ENCODE measurements at places on chromosomes 3 and 15.

GRCh38 chr15:31458596-31459399 lies 132.2 kb downstream of the KLF13 start:
- no peak for DNase-seq

GRCh38 chr15:69393831-69394491 lies 20.2 kb upstream of the KIF23 start:
- no peak for DNase-seq

GRCh38 chr15:60534546-60534945 lies 55.6 kb upstream of the ICE2 start:
- DNase-seq, result no peak

- DNase-seq, result no peak
These were observed 13.1 kb downstream of the MME start for GRCh38 chr3:155093261-155093660.

DNA sequence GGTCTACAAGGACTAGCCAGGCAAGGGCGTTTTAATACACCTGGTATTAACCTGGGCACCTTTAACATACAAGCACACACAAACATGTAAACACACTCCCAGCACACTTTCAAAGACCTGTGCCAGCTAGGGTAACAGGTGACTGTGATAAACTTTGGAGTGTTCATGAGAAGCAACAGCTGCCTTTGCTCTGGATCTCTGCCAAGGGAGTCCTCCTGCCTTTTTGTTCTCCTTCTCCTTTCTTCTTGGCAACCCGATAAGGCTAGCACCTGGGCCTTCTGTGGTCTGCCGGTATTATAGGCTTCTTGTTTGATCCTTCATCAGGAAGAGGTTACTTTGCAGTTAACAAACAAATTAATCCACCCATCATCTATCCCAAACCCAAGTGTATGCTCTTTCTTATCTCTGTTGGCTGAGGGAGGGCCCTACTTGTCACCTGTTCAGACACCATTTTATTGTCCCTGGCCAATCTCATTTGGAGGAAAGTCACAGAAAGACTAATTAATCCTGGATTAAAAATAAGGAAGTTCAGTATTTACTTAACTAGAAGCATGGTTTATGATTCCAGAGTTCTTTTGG lies at the start of gene RETNLB:
Gene RETNLB (minus strand): TSS at position 7 of the 579 bp plus-strand sequence. CDS start 225 bp downstream, outside the sequence.
- DNase-seq, result no peak

GRCh38 chr3:39848365-39848764 lies 39.0 kb downstream of the MYRIP start:
- DNase-seq, result no peak

Measured in HFFc6 (cell line).